Activated CD4-positive, alpha-beta T cell treated with anti-CD3 and anti-CD28 coated beads, Interleukin-2, amount 50 U/mL, for 4 hours (primary cell): ENCODE measurements at places on chromosomes 1 and 21.

- no peak for DNase-seq
These were observed 112.7 kb downstream of the VPS13D start for GRCh38 chr1:12342401-12343003.

- no peak for DNase-seq
These were observed 55.1 kb downstream of the RGS13 start for GRCh38 chr1:192691041-192691440.

DNA sequence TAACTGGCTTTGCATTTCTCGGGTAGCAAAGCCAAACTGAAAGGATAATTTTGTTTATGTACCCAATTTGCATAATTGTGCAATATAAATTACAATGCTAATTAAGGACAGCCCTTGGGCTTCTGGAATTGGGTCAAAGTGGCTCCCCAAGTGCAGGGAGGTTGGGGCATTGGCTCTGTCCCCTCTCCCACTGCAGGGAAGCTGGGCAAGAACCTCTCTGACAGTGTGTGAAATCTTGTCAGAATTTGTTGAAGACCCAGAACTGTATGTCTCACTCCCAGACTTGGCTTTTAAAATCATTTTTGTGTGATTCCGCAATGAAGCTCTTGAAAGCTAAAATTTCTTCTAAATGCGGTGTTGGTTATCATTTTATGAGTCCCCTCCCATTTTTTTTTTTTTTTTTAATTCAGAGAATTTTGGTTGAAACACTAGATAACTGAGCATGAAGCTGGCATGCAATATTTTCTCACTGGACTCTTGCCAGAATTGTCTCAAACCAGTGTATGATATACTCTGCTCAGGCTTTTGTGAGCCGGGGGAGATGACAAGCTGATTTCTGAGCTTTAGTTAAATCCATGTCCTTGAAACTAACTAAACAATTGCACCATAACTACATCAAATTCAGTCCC, 878.9 kb upstream of the CXADR start:
- no peak for DNase-seq

DNA sequence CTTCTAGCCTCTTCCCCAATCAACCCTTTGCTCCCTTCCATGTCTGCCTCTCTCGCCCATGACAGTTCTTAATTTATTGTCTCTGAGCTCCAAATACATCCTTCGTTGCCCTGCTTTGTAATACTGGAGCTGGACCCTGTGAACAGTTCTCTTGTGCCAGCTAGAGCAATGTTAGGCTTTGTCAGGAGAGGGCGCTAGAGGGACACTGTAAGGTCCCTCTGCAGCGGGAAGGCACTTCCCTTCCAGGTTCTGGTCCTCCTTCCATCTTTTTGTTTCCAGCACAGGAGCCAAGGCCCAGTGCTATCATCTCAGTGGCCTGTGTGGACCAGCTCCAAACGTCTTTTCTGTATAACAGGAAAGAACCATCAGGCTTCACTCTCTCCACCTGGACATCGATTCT, 95.9 kb downstream of the PTPRU start:
- no peak for DNase-seq

DNA sequence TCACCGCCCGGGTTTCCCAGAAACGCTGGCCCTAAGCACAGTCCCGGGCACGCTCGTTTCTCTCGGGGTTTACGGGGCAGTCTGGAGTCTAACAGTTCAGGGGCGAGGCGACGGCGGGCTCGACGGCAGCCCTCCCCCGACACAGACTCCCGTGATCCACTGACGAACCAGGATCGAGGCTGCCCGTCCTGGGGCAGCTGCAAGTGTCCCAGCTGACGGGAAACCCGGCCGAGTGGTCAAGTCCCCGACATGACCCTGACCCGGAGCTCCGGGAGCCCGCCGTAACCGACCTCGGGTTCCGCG, 494 bp downstream of the UBE2J2 start:
- no peak for DNase-seq

DNA sequence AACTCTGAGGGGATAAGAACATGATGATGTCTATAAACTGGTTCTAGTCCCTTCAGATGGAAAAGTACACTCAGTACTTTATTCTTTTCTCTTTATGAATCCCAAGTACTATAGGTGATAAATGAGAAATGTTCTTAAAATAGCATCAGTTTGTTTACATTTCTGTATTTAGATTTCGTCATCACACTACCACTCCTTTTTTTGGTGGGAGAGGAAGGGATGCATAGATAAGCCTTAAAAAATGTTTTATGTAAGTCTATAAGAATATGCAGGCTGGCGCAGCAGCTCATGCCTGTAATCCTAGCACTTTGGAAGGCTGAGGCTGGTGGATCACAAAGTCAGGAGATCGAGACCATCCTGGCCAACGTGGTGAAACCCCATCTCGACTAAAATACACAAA, 144.8 kb downstream of the USP25 start:
- DNase-seq: no peak
